Left forelimb (tissue), 1 donor: ENCODE measurements at places on chromosomes 1 and 21.

GRCh38 chr21:38349111-38349746 lies 92.4 kb downstream of the KCNJ15 start:
- no peak for DNase-seq

DNA sequence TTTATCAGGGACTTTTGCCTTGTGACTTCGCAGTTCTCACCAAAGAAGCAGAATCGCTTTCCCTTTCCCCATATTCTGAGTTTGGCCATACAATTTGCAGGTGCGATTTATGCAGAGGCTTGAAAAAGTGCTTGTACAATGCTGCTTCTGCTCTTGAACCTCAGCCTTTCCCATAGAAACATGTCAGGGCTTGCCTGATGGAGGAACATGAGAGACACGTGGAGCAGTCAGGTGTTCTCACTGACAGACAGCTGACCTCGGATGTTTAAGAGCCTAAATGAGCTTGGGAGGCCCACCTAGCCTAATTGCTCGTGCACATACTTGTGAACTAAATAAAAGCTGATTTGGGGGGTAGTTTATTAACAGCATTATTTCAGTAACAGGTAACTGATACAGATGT lies 290.0 kb downstream of the S1PR1 start:
- DNase-seq = no peak

DNA sequence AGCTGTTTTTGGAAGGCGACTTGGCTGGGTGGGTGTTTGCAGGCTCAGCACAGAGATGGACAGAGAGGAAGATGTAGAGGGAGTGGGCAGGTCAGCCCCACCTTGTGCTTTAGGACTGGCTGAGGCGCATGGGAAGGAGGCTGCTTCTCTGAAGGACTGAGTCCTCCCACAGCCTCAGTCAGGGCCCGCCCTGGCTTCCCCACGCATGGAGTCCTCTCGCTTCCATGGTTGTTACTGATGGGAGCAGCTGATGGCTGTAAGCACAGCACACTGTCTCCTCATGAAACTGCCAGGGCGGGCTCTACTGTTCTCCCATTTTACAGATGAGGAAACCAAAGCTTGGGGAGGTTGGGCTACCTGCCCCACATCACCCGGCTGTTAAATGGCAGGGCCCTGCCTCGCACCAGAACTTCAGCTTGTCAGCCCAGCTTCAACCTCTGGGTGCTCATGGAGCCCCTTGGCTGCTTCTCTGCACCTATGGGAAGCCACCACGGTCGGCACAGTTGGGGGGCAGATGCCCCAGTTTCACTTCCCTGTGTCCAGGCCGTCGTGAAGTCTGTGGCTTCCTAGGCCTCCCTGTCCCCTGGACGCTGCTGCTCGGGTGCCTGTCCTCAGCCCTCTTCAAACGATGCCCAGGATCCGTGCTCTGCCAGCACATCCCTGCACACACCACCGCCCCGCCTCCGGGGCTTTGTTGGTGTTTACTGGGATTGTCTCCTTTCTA lies 2.4 kb downstream of the TMEM201 start:
- DNase-seq = no peak

- DNase-seq = no peak
These were observed 8.1 kb upstream of the PMVK start for GRCh38 chr1:154944401-154945159.

GRCh38 chr1:88985032-88985431 lies 7.4 kb downstream of the KYAT3 start:
- DNase-seq = no peak

DNA sequence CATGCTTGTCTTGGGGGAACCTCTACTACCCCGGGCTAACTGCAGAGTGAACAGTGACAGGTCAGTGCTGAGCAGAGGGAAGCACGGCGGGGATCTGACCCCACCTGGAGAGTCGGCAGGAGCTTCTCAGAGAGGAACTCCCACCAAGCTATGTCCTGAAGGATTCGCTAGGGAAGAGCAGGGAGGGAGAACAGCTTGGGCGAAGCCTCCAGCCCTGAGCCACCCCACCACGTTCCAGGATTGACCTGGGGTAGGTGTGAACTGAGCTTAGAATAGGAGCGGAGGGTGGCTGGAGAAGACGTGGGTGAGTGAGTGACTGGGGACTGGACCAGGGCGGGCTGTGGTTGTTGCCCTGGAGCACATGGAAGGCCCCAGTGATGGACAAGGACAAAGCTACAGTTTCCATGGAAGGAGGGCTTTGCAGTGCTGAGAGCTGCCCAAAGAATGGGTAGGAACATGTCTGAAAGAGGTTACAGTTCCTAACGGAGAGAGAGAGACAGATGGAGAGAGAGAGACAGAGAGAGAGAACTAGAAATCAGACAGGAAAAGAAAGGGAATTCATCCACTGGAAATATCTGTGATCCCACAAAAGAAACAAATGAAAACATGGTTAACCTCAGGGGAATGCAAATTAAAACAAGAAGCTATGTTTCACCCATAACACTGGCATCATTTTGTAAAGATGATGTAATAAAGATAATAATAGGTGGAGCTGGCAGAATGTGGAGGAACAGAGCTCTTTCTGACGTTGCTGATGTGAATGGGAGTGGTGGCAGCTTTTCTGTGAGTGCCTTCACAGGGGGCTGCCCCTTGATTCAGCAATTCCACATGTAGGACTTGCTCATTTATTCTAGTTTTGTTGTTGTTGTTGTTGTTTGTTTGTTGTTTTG lies 17.2 kb downstream of the BSND start:
- DNase-seq = no peak
